Hair follicle dermal papilla cell (primary cell): ENCODE measurements at places on chromosomes 1 and 21. TPM values are rescaled to one million over a fixed set of nuclear protein-coding genes. Genes with fewer than 3 reads are reported as not detected.

The ELF3 gene
- 0.49 and 0.81 TPM in 2 replicates for total RNA-seq

The INSRR gene
- total RNA-seq, result under 0.01 TPM in 2 replicates

The OPTC gene
- not detected in 2 replicates for total RNA-seq

The LRRC38 gene
- total RNA-seq, result under 0.01 TPM in 1 of 2 replicates, not detected in the other

The PDC gene
- total RNA-seq, result not detected in 2 replicates

The DEPDC1 gene
- total RNA-seq, result 1.5 and 1.6 TPM in 2 replicates

The CD48 gene
- not detected in 2 replicates for total RNA-seq

The NIBAN1 gene
- total RNA-seq, result 44.8 and 56.3 TPM in 2 replicates

The BGLAP gene
- total RNA-seq, result 0.16 TPM in 1 of 2 replicates, not detected in the other
